ENCODE measurements at places on chromosomes 1 and 21.
A peak's percentile ranks its signal among the peaks of the same experiment; 100 is the strongest.

DNA sequence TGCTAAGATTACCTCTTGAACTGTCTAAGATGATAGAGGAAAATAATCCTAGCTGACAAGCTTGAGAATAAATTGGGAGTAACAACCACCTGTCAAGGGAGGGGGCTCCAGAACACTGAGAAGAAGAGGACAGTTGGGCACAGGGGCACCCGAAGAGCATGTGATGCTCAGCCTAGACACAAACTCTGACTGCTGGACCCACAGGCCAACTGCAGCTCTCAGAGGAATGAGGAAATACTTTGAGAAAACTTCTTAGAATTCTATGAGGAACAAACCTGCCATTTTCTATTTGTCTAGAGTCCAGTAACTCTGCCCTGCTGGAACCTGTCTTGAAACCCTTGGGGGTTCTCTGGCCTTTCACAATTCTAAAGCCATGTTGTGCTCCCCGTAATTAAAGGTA lies 124.1 kb upstream of the KCNK2 start:
- no peak overlapping the region for H3K27ac ChIP-seq
- no peak for DNase-seq
- H3K36me3 ChIP-seq, result no peaks in the 10 kb centered on the region

GRCh38 chr1:59428828-59429227 lies 131.9 kb downstream of the FGGY start:
- H3K4me1 ChIP-seq, result no peaks in the 10 kb centered on the region
- DNase-seq, result no peak
- no peaks in the 10 kb centered on the region for H3K27me3 ChIP-seq
- H3K27ac ChIP-seq, result no peak overlapping the region
- H3K36me3 ChIP-seq, result no peaks in the 10 kb centered on the region
- H3K4me3 ChIP-seq, result no peak overlapping the region

DNA sequence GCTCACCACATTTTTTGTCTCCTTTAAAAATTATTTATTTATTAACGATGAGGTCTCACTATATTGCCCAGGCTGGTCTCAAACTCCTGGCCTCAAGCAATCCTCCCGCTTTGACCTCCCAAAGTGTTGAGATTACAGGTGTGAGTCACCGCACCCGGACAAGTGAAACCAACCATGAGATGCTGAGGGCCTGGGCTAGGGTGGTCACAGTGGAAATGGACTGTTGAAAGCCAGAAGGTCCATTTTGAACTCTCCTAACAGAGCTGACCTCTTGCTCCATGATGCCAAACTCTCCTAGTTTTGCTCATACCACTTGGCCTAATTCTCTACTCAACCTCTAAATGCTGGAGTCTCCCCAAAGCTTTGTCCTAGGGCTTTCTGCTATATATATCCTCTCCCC lies 109.1 kb downstream of the SLC45A1 start:
- DNase-seq, result no peak
- H3K4me1 ChIP-seq, result peaks cover 5% of the 10 kb centered on the region
- H3K4me3 ChIP-seq, result no peak overlapping the region
- H3K27ac ChIP-seq, result no peak overlapping the region
- no peaks in the 10 kb centered on the region for H3K27me3 ChIP-seq

DNA sequence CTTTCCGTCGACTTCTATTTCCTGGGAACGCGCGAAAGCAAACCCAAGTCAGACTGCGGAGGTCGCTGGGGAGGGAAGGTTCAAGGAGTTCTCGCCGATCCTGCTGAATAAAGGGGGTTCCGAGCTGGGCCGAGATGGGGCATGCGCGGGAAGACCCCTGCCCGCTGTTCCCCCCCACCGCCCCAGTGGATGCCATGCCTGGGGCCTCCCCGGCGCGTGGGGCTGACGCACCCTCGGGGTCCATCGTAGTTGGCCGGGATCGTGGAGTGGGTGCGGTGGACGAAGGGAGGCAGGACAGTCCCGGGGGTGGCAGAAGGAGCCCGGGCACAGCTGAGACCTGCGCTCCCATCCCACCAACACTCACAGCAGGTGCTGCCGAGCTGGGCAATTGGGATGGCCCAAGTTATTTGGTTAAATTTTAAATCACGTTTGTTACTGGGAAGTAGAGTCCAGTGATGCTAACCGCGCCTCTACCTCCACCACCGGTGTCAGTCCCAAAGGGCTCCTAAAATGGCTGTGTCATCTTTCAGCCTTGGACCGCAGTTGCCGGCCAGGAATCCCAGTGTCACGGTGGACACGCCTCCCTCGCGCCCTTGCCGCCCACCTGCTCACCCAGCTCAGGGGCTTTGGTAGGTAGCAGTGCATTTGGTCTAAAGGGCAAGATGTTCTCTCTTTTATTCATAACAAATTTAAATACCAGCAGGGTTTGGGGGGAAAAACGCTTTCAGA lies 801 bp downstream of the MX1 start:
- DNase-seq, result peak; percentile 33
- H3K27me3 ChIP-seq, result peaks cover 2% of the 10 kb centered on the region
- peak overlapping the region; percentile 78 for H3K4me3 ChIP-seq
- no peak overlapping the region for H3K27ac ChIP-seq

DNA sequence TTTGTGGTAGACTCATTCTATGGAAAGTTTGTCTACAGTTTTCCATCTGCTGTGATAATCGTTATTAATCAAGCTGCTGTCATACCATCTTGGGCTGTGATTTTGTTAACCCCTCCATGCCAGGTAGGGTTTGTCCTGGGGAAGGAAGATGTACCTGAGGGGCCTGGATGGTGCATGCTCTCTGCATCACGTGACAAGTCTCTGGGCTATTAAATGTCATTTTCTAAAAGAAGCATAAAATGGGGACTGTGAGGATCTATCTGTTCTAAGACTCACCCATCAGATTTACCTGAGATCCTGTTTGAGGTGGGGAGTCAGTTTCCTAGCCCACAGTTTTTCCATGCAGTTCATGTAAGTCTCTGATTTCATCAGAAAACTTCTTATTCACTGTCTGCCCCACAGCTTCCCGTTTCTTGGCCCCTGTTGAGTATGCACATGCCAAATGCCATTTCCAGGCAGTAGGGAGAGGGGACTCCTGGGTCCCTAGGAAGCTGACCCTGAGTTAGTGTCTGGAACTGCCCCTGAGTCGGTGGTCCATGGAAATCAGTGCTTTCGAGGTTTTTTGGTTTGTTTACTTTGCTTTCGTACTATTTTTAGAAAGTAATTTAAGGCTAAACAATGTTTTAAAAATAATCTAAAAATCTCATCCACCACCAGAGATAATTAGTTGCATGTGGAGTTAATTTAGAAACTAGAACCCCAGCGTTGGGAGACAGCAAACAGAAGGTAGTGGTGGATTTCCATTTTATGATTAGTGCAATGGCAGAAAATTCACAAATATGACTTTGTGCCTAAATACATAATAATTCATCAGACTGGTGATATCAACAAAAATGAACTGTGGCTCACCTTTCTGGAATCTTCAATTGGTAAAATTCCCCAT lies 46.7 kb downstream of the ZBTB18 start:
- H3K27me3 ChIP-seq, result no peaks in the 10 kb centered on the region
- no peaks in the 10 kb centered on the region for H3K4me1 ChIP-seq
- no peak overlapping the region for H3K4me3 ChIP-seq
- 0 out of 3 replicates have a peak, but pooled peaks cover 2% of the 10 kb centered on the region for H3K36me3 ChIP-seq

DNA sequence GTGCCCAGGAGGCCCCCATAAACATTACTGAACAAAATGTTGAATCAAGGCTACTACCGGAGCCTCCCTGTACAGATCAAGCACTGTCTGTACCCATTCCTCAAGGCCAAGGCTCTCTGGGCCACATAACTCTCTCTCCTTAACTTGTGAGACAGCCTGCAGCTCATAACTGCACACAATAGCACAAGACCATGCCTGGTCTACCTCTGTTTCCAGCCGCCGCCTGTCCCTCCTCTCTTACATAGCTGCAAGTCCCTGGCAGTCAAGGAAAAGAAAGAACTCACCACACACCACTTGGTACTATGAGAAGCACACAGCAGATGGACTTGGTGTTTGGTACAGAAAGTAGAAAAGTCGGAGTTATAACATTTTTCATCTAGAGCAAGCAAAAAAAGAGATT lies 91.1 kb downstream of the SSBP3 start:
- peaks cover 24% of the 10 kb centered on the region for H3K4me1 ChIP-seq
- H3K27me3 ChIP-seq, result no peaks in the 10 kb centered on the region
- H3K27ac ChIP-seq, result no peak overlapping the region
- no peak for DNase-seq
- H3K36me3 ChIP-seq, result peaks cover 4% of the 10 kb centered on the region
- H3K4me3 ChIP-seq, result no peak overlapping the region

DNA sequence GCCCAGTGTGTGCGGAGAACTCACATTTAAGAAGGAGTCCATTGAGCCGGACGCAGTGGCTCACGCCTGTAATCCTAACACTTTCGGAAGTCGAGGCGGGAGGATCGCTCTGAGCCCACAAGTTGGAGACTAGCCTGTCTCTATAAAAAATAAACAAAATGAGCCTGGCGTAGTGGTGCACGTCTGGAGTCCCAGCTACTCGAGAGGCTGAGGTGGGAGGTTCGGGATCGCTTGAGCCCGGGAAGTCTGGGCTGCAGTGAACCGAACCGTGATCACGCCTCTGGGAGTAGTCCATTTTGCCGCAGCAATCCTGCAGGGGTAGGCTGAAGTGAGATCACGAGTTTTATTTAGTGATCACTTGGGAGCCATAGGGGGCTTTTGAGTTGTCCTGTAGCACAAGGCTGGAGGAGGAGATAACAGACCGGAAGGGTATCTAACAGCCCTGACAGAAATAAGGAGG lies 497 bp upstream of the FUCA1 start:
- H3K4me3 ChIP-seq, result peak overlapping the region; percentile 84
- no peak for DNase-seq
- peaks cover 3% of the 10 kb centered on the region for H3K27me3 ChIP-seq
- no peaks in the 10 kb centered on the region for H3K4me1 ChIP-seq

GRCh38 chr21:33549848-33550771 lies 7.3 kb downstream of the SON start:
- H3K27me3 ChIP-seq, result no peaks in the 10 kb centered on the region
- H3K27ac ChIP-seq, result no peak overlapping the region
- H3K4me1 ChIP-seq, result no peaks in the 10 kb centered on the region
- no peak for DNase-seq

GRCh38 chr1:163346326-163346870 lies 24.6 kb downstream of the NUF2 start:
- H3K36me3 ChIP-seq, result peaks cover 61% of the 10 kb centered on the region
- no peak for DNase-seq
- H3K27me3 ChIP-seq, result no peaks in the 10 kb centered on the region
- H3K4me3 ChIP-seq, result no peak overlapping the region

GRCh38 chr1:43834280-43835081 lies 99.1 kb upstream of the ARTN start:
- no peak overlapping the region for H3K27ac ChIP-seq
- no peak for DNase-seq
- H3K27me3 ChIP-seq, result no peaks in the 10 kb centered on the region
- peaks cover 5% of the 10 kb centered on the region for H3K36me3 ChIP-seq

GRCh38 chr1:102174259-102174863 lies 177.6 kb upstream of the OLFM3 start:
- no peak overlapping the region for H3K4me3 ChIP-seq
- peak; percentile 44 for DNase-seq
- no peaks in the 10 kb centered on the region for H3K27me3 ChIP-seq
- no peaks in the 10 kb centered on the region for H3K4me1 ChIP-seq

- no peaks in the 10 kb centered on the region for H3K27me3 ChIP-seq
- no peak overlapping the region for H3K4me3 ChIP-seq
- H3K36me3 ChIP-seq, result no peaks in the 10 kb centered on the region
- no peaks in the 10 kb centered on the region for H3K4me1 ChIP-seq
- H3K27ac ChIP-seq, result no peak overlapping the region
Measured at GRCh38 chr1:70134148-70134547, 71.2 kb downstream of the LRRC40 start.

GRCh38 chr1:3630161-3630611 lies 5.4 kb downstream of the TPRG1L start:
- H3K4me3 ChIP-seq, result no peak overlapping the region
- H3K36me3 ChIP-seq, result peaks cover 4% of the 10 kb centered on the region
- no peaks in the 10 kb centered on the region for H3K27me3 ChIP-seq
- H3K4me1 ChIP-seq, result no peaks in the 10 kb centered on the region
- no peak overlapping the region for H3K27ac ChIP-seq
